ENCODE measurements at places on chromosomes 3 and 15.

DNA sequence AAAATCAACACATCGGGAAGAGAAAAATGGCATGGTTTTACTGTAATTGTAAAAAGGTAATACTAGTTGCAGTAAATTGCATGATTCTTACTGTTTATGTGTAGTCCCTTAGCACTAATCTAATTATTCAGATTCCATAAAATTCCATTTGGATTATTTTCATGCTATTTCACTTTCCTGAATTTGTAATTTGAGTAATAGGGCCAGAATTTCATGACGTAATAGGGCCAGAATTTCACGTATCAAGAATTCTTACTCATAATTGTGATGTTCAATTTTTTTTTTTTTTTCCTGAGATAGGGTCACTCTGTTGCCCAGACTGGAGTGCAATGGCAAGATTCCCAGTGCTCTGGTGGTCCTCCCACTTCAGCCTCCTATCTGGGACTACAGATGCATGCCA, 2.9 kb upstream of the U2SURP start:
- no peak for DNase-seq

DNA sequence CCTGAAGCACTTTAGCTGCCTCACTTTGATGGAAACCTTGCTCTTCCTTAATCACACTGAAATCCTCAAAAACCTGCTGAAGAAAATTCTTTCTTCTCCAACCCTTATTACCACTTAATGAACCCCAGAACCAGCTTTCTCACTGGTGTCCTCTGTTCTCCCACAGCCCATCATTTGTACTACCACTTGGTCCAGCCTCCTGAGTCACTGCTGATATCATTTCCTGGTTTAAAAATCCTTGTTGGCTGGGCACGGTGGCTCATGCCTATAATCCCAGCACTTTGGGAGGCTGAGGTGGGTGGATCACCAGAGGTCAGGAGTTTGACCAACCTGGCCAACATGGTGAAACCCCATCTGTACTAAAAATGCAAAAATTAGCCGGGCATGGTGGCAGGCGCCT, 418.6 kb upstream of the KCNMB2 start:
- no peak for DNase-seq

GRCh38 chr15:62816342-62817069, 226.0 kb upstream of the TPM1 start:
- DNase-seq: no peak

DNA sequence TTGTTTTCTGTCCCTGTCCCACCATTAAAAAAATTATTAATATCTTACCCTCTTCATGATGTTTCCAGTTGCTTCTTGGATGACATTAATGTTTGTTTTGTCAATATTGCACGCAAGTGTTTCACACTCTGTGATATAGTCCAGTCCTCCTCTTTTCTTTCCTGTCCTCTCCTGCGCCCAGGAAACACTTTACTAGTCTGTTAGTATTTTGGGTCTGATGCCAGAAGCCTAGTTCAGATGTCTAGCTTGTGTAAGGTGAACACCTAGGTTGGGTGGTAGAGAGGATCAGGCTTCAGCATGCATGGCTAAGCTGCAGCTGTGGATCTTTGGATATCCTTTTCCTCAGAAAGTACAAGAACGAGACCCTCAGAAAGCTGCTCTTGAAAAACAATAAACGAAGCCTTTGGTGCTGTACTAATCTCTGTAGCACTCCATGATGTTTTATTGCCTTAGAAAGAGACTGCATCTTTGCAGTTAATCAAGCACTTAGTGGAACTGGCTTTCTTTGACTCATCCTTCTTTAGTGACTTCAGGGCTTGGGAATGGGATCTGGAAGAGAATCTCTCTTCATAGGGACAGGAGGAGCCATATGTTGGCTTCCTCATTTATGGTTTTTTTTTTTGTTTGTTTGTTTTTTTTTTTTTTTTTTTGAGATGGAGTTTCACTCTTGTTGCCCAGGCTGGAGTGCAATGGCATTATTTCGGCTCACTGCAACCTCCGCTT, 253.4 kb downstream of the LPP start:
- no peak for DNase-seq

GRCh38 chr15:62792986-62793751, 249.4 kb upstream of the TPM1 start:
- no peak for DNase-seq

- DNase-seq: no peak
Measured at GRCh38 chr15:71167445-71168165, 52.3 kb downstream of the THSD4 start.

DNA sequence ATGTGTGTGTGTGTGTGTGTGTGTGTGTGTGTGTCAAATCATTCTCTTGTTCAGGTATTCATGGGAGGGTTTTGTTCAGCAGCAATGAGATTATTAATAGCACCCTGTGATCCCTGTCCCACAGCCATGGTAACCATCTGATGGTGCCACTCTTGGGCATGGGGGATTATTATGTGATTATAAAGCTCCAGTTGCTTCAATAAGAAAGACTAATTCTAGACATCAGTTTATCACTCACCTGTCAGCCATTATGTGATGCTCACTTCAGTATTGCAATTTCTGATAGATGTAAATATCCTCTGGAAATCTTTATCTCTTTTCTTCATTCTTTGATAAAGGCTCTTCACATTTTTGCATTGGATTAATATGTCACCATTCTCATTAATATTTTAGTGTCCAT, 145.9 kb upstream of the POU1F1 start:
- DNase-seq: no peak

- DNase-seq: no peak
Measured at GRCh38 chr15:45111390-45112142, 2.4 kb downstream of the DUOX2 start.

- no peak for DNase-seq
Measured at GRCh38 chr3:8516047-8516661, 14.5 kb downstream of the LMCD1 start.

DNA sequence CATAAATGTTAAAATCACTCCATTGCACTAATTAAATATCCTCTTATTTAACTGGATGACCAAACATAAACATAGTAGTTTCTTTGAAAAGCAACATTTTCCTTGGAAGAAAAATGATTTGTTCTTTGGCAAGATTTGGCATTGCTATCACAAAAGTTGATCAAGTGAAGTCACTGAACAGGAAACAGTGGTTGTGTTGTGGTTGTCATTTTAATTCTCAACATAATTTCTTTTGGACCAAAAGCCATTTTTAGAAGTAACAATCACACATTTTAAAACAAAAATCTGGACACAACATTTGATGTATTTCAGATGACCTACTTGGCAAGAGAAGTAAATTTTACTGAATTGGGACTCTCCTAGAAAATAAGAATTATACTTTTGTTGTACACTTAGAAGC, 872.3 kb downstream of the ROBO1 start:
- DNase-seq: no peak

DNA sequence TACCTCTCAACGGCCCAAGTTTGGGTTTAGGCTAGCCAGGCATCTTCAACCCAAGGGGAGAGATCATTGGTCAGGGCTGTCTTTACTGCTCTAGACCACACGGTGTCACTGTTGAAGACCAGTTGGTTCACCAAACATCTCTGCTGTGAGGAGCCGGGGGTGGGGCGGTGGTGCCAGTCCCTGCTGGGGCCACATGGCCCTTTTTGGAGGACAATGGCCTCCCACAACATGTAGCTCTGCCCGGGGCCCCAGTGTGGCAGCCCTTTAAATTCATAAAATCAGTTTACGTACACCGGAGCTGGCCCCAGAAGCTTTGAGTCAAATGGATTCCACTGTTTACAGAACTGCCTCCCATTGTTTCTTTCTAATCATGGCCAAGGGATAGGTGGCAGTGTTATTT, 19.1 kb upstream of the TM4SF18 start:
- DNase-seq: no peak

GRCh38 chr3:141231952-141232823, 563 bp downstream of the PXYLP1 start:
- DNase-seq: no peak

DNA sequence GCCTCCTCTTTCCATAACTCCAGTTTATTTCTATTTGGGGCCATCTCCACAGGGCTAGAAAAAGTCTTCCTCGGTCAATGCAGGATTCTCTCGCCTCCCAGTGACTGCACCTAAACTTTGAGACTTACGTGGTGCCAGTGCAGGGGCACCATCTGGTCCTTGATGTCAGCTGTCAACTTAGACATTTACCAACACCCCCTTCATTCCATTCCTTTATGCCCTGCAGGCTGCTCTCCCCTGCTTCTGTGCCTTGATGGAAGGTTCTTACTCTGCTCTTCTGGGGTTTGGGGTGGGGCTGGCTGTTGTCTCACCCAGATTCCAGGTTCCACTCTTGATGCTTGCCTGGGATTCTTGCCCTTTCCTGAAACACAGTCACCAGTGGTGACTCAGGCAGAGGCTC, 101.8 kb downstream of the ST8SIA2 start:
- no peak for DNase-seq

GRCh38 chr3:175093748-175094147, 234.6 kb downstream of the NAALADL2 start:
- DNase-seq: no peak

DNA sequence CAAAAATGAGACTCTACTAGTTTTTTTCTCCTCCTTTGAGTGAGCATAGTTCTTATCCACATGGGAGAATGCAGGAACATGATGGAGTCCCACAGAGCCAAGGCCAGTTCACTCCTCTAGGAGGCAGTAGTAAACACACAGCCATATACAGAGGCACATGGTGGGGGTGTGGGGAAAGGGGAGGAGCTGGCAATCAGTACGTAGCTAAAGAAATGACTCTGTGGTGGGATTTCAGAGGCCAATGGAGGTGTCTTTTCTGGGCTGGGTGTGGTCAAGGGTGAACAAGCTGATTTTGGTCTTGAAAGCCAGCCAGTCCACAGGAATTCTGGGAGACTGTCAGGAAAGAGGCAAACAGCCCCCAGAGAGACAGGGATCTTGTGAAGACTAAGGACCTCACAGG, 6.6 kb upstream of the RAB11A start:
- no peak for DNase-seq

- no peak for DNase-seq
Measured at GRCh38 chr3:23867838-23868237, 49.0 kb downstream of the NKIRAS1 start.

DNA sequence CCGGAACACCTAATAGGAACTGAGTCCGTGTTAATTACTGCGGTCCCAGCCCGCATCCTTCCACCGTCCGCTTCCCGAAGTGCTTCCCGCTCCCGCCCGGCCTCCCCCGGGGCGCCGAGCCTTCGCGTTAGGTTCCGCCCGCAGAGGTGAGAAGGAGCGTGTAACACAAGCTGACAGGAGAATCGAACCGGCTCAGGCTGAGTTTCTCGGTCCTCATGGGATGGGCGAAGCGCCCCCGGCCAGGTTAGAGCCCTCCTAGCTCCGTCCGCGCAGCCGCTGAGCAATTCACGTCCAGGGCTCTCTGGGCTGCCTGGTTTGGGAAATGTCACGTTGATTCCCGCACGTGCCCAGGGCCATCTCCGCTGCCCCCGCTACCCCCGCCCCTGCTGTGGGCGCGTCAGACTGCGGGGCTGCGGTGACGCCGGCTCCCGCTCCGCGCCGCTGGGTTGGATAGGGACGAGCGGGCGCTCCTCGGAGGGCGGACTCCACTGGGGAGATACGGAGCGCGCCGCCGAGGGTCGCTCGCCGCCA, 954 bp downstream of the CLDN11 start:
- DNase-seq: no peak

- DNase-seq: no peak
Measured at GRCh38 chr3:121665488-121665887, 4.8 kb upstream of the HCLS1 start.

DNA sequence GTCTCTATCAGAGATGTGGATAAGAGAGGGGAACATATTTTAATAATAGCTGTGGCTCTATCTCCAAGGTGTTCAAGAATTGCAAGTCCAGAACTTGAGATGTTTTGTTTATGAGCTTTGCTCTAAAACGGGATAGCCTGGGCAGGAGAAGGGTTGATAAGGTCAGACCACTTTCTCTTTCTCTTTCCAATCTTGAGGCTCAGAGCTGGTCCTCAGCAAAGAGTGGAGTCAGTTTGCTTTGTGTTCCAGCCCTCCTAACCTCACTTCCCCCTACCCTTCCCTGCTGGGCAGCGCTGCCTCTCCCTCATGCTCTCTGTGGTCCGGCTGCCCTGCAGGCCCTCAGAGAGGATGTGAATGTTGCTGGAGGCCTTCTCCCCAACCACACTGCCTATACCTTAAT, 13.8 kb downstream of the KLHL6 start:
- no peak for DNase-seq

DNA sequence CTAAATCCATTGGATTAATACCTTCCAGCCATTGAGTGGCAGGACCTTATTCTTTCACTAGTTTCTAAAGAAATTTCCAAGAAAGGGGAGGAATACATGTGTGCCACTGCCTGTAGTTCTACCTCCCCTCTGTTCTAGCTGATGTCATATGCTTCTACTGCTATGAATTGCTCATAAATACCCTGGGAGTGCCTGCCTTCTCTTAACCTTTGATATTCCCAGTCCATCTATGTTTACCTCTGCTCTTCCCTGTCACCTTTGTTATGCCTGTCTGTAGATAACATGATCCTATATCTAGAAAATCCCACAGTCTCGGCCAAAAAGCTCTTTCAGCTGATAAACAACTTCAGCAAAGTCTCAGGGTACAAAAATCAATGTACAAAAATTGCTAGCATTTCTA, 486.9 kb upstream of the ARRDC4 start:
- no peak for DNase-seq

DNA sequence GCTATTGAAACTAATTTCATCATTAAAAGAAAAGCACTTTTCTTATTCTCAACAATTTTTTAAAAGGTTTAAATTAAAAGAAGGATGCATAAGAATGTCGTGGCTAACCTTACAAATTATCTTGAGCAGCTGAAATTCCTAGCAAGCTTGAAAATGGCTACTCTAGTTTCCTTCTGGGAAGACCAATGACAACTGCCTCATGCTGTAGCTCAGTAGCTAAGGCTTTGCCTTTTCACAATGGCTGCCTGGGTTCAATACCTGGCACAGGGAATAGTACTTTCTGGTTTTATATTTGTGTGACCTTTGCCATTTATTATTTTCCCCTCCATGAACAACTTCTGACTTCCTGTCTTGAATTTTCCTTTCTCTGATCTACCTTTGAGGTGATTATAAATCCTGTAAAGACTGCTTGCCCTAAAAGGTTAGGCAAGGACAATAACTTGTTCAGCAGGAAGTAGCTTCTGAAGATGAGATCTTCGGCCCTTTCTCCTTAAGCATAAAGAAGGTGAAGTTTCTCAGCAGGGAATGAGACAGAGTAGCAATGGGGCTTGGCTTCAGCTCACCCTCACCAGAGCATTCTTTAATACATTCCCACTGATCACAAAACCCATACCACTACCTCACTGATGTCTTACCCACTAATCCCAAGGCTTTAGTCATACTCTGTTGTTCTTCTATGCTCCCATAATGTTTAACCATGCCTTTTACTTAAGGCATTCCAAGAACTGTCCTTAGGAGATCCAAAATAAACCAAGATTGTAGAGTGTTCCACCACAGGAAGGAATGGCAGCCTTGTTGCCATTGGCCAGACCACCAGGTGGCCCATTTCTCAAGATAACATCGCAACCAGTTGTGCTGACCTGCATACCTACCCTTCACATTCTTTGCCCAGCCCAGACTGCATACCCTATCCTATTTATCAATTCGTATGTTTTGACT, 276.8 kb downstream of the ULK4 start:
- no peak for DNase-seq

DNA sequence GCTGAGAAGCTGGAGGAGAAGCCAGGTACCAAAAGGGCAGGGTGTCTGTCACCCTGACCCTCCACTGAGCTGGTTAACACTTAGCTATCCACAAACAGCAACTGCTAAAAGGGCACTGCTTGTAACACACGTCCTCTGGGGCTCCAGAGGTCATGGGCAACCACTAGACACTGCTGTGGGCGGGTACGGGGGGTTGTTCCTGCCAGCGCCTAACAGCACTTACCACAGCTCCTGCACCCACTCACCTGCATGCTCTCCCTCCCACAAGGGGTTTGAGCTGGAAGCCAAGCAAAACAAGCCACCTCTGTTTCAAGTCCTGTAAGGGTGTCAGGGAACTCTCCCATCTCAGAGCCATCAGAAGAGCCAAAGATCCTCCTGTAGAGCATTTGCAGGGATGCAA, 407.6 kb downstream of the MFSD1 start:
- DNase-seq: no peak
